Left colon (tissue), 2 donors: ENCODE measurements at places on chromosomes 7 and 10. TPM values are rescaled to one million over a fixed set of nuclear protein-coding genes. Genes with fewer than 3 reads are reported as not detected.

- DNase-seq = no peak
Measured at GRCh38 chr10:13634207-13634606, 47.4 kb downstream of the PRPF18 start.

GRCh38 chr10:124912101-124912886 lies 29.6 kb upstream of the ZRANB1 start:
- no peak for DNase-seq

- no peak for DNase-seq
Measured at GRCh38 chr10:131050162-131050766, 261.3 kb downstream of the TCERG1L start.

- no peak for DNase-seq
Measured at GRCh38 chr7:21261627-21262594, 166.0 kb upstream of the SP4 start.

- DNase-seq = no peak
Measured at GRCh38 chr7:64879800-64880199, 23.3 kb upstream of the ZNF273 start.

DNA sequence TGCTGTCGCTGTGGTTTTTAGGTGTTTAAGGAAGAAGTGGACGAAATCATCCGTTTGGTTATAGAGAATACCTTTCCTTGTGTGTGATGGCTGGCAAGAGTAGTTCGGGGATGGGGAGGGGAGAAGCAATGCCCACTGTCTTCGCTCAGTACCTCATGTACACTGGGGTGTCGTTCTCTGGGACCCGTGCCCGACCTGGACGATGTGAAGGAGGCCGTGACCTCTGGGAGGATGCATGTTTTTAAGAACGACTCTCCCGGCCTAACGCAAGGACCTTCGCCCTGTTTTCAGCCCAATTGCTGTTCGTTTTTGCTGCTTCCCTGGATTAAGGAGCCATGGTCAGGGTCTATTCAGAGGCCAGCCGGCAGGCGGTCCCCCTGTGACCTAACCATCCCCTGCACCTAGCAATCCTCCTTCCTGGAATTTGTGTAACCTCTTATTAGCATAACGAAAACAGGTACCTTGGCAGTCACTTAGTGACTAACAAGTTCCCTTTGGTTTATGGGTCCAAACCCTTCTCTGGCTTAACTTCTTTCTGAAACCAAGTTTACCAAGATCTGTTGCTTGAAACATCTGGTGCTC lies 1.3 kb downstream of the NFE2L3 start:
- peak; percentile 40 for DNase-seq

DNA sequence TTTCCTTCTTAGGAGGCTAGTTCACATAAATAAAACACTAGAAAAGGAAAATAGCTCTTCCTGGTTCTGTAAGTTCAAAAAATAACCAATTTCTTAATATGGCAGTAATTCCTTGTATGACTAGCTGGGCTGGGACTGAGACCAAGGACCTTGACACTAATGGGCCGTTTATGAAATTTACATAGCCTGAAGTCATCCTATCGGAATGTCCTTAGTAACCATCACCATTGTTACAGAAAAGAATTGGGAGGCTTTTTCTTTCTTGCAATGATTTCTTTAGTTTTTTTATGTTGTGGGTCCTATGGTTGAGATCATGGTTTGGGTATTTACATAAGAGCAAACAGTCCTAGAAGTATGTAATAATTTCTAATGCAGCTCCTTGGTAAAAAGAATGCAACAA lies 87.1 kb upstream of the HDAC9 start:
- DNase-seq = no peak

DNA sequence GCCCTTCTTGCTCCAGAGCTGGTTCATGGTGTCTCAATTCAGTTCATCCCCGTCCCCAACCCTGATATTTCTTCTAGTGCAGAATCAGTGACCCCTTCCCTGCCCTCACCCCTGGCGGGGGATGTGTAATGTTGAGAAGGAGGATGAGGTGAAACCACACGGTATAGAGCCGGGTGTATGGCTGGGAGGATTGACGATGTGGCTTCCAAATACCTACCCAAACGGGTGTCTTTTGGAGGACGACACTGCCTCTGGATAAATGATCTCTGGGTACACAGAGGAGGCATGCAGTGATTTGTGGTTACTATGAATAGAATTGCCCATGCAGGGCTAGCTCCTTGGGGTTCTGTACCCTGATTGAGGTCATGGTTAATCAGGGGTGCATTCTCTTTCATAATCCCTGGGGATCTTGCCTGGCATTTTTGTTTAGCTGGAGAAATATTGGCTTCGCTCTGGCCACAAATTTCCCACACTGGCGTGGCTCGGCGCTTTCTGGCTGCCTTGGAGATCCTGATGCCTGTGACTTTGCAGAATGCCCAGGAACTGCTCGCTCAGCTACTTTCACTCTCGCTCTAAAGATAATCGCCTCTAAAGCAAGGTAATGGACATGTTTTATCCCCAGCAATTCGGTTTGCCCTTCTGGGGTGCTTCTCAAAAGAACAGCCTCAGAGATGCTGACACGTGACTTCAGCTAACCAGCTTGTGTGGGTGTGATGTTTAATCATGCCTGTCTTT lies 89.2 kb downstream of the RBM20 start:
- DNase-seq = no peak

DNA sequence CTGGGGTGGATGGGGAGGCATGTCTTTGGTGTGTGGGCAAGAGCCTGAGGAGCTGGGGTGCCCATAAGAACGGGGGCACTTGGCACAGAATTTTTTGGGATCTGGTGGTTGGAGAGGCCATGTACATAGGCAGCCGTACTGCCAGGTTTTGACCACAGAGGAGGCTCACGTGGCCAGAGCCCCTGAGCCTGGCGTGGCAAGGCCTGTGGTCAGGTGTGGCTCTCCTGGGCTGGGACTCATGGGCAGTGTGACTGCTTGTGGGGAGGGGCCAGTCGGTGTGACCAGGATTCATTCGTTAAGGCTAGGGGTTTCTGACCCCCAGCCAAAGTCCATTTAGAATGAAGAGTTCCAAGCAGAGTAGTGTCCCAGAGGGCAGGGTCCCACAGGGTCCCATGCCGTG lies 38.2 kb downstream of the AGAP3 start:
- no peak for DNase-seq

DNA sequence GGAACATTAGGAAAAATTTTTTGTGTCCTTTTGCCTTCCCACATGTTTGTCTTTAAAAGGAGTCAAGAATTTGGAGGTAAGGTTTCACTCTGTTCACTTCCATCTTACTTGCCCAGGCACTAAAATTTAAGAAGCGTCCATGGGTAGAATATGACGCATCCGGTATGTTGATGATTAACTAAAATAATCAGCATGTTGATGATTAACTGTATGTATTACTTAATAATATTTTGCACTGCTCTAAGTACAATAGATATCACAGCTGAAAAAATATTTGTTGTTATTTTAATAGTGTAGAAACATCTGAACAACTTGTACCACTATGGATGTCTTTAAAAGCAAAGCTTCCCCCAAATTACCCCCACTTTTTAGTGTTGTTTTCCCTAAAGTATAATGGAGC lies 11.5 kb downstream of the ANKRD22 start:
- no peak for DNase-seq

- peak; percentile 28 for DNase-seq
Measured at GRCh38 chr10:58531084-58531695, 18.5 kb downstream of the BICC1 start.

- no peak for DNase-seq
Measured at GRCh38 chr7:147298611-147299043, 1182.0 kb downstream of the CNTNAP2 start.

DNA sequence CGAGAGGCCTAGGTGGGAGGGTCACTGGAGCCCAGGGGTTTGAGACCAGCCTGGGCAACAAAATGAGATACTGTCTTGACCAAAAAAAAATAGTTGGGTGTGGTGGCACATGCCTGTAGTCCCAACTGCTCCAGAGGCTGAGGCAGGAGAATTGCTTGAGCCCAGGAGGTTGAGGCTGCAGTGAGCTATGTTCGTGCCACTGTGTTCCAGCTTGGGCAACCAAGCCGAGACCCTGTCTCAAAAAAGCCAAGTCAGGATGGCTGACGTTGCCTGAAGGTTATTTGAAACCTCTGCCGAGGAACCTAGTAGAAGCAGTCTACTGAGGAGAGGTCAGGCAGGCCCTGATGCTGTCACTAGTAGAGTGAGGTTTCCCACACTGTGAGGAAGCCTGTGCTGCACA lies 22.8 kb downstream of the DNAJB6 start:
- no peak for DNase-seq

DNA sequence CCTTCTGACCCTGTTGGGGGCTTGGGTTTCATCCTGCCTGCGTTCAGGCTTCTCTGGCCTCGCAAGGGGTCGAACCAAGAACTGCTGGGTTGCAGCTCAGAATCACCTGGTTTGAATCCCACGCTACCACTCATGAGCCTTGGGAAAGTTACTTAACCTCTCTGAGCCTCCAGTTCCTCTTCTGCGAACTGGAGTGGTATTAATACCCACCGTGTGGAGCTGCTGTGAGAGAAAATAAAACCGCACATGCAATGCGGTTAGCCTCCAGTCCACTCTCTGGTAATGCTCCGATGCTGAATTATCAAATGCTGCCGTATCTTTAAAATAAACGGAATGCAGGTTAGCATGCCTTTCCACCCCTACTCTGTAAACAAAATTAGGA lies 171.9 kb downstream of the ARHGAP12 start:
- DNase-seq = no peak

GRCh38 chr7:54773472-54774399 lies 14.7 kb upstream of the SEC61G start:
- peak; percentile 75 for DNase-seq

DNA sequence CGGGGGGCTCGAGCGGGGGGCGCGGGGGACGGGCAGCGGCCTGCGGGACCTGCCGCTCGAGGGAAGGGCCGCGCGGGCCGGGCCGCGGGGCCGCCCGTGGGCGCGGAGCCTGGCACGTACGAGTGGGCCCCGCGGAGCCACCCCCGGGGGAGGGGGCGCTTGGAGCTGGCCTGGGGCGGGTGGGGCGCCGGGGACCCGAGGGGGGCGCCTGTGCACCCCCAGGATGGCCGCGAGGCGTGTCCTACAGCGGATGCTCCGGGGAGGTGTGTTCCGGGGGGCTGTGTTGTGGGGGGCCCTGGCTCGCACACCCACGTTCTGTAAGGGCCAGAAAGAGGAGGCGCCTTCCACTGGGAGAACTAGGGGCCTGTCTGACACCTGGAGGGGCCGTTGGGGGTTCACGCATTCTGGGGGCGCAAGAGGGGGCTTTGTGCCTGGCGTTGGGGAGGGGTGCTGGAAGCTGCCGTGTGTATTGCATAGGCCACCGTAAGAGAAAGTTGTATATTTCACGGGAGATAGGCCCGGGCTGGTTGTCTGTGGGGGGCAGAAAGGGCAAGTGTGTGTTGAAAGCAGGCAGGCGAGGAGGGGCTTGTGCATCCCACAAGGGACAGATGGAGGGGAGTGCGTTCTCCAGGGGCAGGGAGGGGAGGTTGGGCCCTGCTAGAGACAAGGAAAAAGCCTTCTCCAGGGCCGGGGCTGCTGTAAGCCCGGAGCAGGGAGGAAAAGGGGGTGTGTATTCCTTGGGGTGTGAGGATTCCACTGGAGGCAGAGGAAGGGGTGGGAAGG lies 663 bp downstream of the VPS37D start:
- no peak for DNase-seq

DNA sequence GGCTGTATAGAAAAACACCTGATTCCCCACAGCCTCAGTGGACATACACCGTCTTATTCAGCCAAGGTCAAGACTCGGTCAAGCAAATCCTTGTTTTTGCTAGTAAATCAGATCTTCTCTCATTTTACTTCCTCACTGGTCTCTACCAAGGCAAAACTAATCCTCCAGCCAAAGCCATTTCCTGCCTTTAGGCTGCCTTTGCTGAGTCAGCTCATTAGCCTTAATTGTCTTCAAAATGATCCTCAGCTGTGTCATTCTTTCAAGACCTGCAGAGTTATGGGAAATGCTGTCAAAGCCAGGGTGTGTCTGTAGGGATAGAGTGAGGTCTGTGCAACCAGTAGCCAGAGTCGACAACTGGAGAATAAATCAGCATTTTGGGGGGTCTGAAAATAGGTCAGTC lies 107.2 kb upstream of the FAM180A start:
- DNase-seq = no peak

DNA sequence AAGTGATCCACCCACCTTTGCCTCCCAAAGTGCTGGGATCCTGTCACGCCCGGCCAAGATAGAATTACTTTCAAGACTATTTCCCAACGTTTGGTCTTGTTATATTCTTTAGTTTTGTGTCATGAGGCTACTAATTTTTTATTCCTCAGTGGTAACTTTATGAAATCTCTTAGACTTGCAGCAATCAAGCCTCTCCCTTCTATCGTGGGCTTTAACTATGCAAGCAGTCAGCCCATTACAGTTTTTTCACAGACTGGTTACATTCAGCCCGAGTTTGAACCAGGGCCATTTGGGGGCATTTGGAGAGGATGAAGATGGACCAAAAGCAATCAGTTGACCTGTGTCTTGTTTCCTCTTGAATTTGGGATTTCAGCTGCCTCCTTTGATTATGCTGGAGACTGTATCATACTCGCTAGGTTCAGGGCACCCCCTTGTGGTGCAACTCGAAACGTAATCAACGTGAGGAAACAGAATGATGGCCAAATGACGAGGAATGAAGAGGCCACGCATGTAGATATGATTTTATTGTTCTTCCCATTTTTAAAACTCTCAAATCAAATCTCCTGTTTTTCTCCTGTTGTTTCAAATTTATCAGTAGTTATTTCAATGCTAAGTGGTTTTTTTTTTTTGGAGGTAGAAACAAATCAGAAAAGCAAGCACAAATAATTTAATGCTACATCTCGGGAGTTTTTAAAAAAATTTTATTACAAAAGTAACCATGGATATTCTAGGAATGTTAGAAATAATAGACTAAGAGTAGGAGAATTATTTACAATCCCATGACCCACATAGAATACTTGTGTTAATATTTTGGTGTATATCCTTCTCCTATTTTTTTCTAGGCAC lies 151.6 kb downstream of the KIAA1217 start:
- peak; percentile 83 for DNase-seq

Gene ADRA2A
- 11.2 TPM for total RNA-seq

Gene MKX
- total RNA-seq = 0.75 TPM

Gene CNNM1
- total RNA-seq = 0.36 TPM

Gene SLC39A12
- total RNA-seq = 0.08 TPM

Gene CCL26
- total RNA-seq = not detected

Gene LAMB4
- total RNA-seq = 0.42 TPM

Gene FAM20C
- 16.9 TPM for total RNA-seq

Gene ATRNL1
- 0.89 TPM for total RNA-seq

Gene CPA2
- total RNA-seq = 1.1 TPM

Gene FKBP6
- not detected for total RNA-seq

Gene DNAJC12
- 10.7 TPM for total RNA-seq
